ENCODE measurements at places on chromosomes 2 and 18.

DNA sequence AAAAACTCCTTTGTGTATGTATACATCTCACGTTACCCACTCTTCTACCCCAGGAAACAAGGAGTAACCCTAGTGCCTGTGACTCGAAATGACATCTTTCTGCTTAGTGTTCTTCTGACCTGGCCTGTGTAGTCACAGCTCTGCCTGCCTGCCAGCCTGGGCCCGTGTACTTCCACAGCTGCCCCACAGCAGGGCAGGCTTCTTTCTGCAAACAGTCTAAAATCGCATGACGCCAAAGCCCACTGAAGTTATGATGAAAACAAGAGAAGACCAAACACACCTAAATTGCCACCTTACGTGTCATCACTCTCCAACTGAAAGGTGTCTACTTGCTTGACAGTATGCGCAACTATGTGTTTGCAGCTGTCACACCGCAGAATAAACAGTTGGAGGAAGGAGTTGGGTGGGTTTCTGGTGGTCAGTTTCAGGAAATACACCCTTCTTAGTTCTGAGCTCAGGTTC is 1.5 kb downstream of the GAREM1 start:
- peak; percentile 25 for DNase-seq

DNA sequence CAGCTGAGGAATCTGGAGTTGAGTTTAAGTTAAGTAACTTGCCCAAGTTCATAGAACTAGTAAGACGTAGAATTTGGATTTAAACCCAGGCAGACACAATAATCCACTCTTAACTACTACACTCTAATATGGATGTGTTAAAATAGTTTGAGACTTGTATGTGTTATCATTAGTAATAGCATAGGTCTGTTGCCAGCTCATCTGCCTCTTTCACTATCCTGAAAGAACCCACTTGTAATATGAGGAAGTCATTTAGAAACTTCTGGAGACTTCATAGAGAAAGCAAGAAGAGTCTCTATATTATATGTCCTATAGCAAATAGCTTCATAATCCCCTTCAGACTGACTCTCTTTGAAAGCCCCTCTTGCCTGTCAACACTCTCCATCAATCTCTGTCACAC is 43.0 kb upstream of the ACADL start:
- DNase-seq, result no peak

- DNase-seq, result no peak
These were observed 425.9 kb upstream of the PIK3C3 start for GRCh38 chr18:41529093-41529492.

GRCh38 chr2:128520791-128521190 is 202.1 kb upstream of the HS6ST1 start:
- no peak for DNase-seq

GRCh38 chr18:37042381-37042780 is 213.5 kb downstream of the KIAA1328 start:
- no peak for DNase-seq

DNA sequence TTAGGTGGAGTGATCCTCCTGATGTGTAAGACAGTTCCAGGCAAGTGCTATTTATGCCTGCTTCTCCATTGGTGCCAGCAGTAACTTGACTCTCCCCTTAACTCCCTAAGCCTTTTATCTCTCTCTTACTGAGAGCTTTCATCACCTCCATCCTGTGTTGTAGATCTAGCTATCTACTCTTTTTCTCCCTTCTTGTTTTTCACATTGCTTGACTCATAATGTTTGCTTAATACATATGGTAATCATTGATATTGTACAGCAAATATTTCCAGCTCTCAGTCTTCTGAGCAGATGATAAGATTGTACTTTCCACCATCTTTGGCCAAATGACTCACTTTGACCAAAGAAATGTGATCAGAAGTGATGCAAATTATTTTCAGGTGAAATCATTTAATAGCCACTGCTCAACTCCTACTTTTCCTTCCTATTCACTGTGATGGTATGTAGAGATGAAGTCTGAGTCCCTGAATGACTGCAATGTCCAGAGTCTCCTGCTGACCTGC is 165.0 kb downstream of the PLCL1 start:
- no peak for DNase-seq

GRCh38 chr2:142973160-142973821 is 95.8 kb downstream of the KYNU start:
- DNase-seq, result no peak

DNA sequence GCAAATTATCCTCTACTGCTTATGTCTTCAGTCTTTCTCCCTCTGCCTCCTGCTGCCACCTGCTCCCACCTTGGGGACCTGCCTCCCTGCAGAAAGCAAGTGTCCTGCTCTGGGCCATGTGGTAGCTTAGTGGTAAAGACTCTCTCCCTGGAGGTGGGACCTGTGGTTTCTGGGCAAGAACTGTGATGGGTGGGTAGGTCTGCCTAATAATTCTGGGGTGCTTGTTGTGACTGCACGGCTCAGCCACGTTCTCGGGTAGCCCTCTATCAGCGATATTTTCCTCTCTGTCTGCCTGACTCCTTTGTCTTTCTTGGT is 16.4 kb upstream of the CD28 start:
- no peak for DNase-seq

DNA sequence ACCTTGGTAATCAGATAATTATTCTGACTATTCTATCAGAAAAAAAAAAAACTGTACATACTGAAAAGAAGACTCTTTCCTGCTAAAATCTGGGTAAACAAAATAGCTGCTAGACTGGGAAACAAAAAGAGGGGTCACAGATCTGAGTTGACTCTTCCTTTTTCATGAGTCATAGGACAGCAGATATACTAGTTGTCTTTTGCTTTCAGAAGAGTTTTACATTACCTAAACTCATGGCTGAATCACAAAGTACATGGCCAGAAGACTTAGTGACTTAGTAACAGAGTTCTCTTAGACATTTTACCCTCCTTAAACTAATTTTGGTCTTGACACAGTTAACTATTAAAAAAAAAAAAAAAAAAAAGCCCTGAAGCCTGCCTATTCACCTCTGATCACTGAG is 834.0 kb upstream of the FSHR start:
- DNase-seq, result no peak

GRCh38 chr18:52537261-52537660 is 197.3 kb downstream of the DCC start:
- no peak for DNase-seq

DNA sequence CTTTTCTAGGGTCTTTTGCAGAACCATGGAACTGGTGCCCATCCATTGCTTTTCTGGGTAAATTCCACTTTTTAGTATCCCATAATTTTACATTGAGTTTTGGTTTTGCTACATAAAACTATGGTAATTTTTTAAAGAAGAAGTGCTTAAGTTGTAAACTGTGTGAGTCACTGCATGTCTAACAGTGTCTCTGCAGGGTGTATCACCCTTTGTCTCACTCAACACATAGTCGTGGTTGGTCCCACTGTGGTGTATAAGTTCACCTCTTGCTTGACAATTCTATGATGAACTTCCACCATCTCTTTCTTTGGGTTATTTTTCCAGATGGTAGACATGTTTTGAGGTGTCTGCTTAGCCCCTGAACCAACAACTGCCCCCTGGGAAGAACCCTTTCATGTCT is 10.5 kb downstream of the SCTR start:
- no peak for DNase-seq

GRCh38 chr2:119580550-119581072 is 36.4 kb downstream of the CFAP221 start:
- DNase-seq, result no peak

- DNase-seq, result no peak
These were observed 198.1 kb downstream of the IKZF2 start for GRCh38 chr2:212953170-212953920.

DNA sequence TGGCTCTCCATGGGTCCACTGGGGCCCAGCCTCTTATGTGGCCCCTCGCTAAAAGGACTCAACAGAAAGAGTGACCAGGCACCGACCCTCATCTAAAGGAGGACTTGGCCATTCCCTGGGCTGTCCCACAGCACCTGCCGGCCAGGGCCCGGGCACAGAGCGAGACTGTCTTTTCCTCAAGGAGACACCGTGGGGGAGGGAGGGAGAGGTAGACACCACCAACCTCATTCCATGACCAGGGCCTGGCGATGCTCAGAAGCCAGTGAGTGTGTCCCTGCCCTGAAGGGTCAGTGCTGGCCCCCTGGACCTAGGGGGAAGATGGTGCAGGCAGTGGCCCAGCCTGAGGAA is 39.8 kb upstream of the ALPP start:
- DNase-seq, result no peak

DNA sequence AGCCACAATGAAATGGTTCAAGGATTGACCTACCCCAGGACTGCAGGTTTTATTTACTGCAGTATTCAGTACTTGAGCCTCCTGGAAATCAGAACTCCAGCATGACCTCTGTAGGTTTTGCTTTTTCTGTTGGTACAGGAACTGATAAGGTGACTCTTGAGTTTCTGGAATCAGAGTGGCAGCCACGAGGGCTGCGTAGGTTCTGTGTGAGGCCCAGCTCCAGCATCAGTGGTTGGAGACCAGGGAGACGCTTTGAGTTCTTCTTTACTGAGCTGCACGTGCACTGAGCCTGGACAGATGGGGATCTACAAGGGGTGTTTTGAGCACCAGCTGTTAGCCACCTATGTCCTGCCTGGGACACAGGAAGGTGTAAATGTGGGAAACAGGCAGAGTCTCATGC is 222.7 kb upstream of the EPAS1 start:
- no peak for DNase-seq

DNA sequence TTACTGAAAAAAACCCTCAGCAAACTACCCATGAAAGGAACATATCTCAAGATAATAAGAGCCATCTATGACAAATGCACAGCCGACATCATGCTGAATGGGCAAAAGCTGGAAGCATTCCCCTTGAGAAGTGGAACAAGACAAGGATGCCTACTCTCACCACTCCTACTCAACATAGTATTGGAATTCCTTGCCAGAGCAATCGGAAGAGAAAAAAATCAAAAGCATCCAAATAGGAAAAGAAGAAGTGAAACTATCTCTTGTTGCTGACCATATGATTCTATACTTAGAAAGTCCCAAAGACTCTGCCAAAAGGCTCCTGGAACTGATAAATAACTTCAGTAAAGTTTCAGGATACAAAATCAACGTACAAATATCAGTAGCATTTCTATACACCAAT is 40.6 kb upstream of the MSTN start:
- DNase-seq, result no peak

- DNase-seq, result no peak
These were observed 225.9 kb downstream of the C1D start for GRCh38 chr2:67836866-67837265.

DNA sequence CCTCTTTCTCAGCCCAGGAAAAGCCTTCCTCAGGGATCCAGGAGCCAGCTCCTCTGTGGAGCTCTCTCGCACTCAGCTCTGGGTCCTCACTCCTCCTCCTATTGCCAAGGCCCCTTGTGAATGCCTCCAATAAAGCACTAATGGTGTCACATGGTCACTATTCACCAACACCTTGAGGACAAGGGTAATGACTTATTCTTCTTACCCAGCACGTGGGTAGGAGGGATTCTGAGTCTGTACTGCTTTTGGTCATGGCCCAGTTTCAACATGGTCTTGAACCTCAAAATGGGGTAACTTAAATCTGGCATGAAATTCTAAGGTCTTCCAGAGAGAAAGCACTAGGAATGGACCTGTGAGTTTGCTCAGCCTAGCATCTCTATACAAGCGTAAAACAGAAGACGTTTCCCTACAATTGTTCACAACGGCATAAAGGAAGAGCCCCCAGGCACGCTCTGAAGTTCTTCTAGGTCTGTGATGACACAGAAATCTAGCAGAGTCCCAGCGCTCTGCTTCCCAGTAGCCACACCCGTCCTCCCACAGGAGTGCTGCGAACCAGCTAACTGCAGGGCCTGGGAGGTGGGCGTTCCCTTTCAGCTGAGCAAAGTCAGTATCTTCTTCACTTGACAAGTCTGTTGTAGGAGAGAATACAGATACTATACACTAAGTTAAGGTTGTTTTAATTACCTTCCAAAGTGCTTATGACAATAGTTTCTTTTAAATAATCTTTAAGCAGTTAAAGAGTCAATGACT is 14.6 kb upstream of the KIDINS220 start:
- DNase-seq, result no peak

DNA sequence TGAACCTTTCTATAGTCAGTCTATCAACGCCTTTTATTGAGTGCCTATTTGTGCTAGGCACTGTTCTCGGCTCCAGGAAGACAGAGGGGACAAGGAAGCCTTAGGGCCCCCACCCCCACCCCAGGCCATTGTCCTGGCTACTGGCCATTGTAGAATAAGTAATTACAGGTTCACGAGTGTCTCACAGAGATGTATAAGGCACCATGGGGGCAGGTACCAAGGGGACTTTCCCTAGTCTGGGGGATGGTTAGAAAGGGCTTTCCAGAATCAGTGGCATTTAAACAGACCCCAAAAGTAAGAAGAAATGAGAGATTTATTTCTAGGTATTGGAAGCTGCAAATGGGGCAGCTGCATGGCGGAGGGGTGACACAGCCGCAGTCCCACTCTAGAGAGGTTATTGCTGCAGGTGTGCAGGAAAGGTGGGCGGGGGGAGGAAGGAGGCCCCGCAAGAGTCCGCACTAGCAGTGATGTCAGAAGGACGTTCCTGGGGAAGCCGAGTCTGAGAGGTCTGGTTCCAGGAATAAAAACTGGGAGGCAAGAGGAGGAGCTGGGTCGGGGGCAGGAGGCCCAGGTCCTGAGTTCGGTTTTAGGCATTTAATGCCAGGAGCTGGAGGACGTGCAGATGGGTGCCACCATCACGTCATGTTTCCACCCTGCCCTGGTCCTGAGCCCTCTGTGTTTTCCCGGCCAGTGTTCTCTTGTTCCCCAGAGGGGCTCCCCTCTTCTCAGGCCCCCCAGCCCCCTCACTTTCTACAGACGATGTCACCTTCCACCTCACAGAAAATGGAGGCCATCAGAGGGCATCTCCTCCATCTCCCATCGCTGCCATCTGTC is 30.5 kb downstream of the FOSL2 start:
- no peak for DNase-seq

GRCh38 chr2:196239622-196240587 is 68.5 kb upstream of the STK17B start:
- DNase-seq, result peak; percentile 26

DNA sequence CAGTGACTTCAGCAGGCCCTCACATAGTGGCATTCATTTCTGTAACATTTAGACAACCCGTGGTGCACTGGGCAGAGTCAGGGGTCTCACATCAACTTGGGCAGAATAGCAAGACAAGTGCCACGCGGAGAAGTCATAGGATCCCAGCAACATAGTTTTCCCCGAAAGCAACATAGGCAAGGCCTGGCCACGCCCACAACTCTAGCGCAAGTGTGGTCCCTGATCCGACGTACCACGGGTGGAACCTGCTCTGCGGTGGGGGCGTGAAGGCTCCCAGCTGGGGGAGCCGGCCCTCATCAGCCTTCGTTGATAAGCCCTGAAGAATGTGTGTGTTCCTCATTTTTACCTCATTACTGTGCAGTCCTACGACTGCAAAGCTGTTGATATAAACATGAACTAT is 261.2 kb downstream of the EIPR1 start:
- no peak for DNase-seq

GRCh38 chr18:27645929-27646328 is 460.8 kb upstream of the CHST9 start:
- DNase-seq, result no peak

DNA sequence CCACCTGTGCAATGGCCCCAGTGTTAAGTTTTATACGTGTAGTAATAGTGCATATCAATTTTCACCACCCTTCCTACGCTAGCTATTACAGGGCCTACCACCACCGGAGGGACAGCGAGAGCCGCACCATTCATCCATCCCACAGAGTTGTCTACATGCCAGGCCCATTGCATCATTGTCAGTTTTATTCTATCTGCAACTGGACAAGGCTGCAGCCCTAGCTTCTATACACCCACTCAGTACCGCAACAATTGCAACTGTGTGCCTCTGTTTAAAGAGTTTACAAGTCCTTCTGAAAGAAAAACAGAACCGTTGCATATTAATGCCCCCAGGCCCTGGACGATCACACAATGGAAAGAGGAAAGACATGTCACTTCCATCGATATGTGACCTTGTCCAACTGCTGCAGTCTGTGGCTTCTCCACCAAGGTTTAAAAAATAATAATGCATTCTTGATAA is 58.6 kb downstream of the ZEB2 start:
- peak; percentile 37 for DNase-seq
